CD4-positive, CD25-positive, alpha-beta regulatory T cell (primary cell): ENCODE measurements at places on chromosomes 6 and 20.

DNA sequence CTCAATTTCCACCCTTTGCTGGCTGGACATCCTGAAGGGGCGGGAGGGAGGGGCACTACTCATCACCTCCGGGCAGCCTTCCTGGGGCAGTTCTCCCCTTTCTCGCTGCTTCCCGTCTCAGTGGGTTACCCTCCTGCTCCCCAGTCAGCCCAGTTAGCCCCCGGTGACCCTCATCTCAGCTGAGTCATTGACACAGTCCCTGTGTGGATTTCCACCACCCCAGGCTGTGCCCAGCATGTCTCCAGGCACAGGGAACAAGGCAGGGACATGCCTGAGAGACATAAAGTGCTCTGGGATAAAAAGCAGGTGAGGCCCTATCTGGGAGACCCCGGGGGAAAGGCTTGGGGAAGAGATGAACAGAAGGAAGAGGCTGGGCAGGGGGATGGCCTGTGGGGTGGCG is 29.9 kb upstream of the HMGA1 start:
- DNase-seq = no peak

DNA sequence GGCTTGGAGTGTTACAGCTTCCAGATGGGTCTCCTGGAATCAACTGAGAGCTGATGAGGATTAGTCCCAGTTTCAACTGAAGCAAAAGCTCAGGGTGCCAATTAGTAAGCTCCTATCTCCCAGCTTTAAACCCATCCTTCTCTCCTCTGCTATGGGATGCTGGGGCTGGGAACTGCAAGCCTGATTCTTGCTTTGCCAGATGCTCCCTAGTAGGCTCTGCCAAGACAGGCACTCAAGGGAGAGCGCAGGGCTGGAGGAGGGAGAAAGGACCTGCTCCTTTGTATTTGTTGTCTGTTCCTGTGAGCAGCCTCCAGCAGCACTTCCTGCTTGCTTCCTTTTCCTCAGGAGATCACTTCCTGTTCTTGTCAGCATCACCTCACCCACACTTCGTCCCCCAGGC is 309.7 kb downstream of the KIF16B start:
- no peak for DNase-seq

- DNase-seq = no peak
These were observed 407.3 kb upstream of the FLRT3 start for GRCh38 chr20:14744723-14745122.

GRCh38 chr6:4977468-4977867 is 26.4 kb downstream of the RPP40 start:
- no peak for DNase-seq

DNA sequence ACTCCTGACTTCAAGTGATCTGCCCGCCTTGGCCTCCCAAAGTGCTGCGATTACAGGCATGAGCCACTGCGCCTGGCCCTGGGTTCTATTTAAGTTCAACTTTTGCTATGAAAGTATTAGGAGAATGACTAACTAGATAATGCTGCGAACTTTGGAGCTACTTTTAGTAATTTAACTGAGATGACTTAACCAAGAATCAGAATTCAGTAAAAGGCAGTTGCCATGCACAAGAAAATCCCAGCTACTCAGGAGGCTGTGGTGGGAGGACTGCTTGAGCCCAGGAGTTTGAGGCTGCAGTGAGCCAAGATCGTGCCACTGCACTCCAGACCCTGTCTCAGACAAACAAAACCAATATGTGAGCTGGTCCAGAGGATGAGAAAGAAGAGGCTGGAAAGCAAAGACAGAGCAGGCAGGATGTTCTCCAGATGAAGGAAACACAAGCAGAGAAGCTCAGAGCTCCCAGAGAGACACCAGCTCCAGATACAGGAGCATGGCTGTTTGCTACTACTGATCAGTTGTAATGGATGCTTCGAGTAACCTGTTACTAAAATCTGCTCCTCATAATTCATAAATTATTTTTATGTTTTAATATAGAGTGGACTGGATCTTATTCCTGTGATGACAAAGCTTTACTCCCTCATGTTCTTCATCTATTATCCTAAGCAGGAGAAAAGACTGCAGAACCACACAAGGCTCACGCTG is 23.9 kb downstream of the ZNF217 start:
- no peak for DNase-seq

- DNase-seq = no peak
These were observed 1.6 kb downstream of the CPNE5 start for GRCh38 chr6:36837686-36838085.

DNA sequence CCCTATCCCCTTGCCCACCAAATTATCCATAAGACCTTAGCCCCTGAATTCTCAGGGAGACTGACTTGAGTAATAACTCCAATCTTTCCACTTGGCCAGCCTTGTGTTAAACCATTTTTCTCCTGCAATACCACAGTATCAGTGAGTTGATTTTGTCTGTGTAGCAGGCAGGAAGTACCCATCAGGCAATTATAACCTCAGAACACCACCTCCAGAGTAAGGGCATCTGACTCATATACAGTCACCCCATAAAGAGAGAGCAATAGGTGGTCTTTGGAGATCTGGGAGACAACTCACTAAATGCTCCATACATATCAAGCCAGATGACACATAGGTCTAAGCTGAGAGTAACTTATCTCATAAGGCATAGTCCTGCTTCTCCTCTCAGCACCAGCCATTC is 83.7 kb downstream of the FILIP1 start:
- DNase-seq = no peak

DNA sequence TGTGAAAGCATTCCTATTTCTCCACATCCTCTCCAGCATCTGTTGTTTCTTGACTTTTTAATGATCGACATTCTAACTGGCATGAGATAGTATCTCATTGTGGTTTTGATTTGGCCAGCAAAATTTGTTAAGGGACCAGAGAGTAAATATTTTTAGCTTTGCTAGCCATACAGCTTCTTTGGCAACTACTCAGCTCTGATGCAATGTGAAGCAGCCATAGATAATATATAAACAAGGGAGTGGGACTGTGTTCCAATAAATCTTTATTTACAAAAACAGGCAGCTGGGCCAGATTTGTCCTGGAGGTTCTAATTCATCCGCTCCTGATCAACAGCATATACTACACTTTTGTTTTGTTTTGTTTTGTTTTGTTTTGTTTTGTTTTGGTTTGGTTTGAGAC is 202.9 kb downstream of the ZNF217 start:
- no peak for DNase-seq

DNA sequence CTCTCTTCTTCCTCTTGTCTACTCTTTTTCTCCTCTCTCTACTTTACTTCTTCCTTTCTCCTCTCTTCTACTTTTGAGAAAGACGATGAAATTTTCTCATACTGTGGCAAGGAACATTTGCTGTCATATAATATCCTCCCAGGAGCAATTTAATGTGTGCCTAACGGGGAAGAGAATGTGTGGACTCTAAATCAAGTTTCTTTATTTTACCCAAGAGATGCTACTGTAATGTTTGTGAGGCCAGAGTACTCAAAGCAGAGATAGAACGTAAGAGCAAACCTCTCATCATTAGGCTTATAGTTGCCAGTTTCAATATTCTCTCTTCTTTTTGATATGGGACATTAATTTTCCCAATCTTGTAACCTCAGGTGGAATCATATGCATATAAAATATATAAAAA is 801.4 kb downstream of the BCKDHB start:
- no peak for DNase-seq

GRCh38 chr20:17281478-17281877 is 54.6 kb downstream of the PCSK2 start:
- DNase-seq = peak; percentile 7

DNA sequence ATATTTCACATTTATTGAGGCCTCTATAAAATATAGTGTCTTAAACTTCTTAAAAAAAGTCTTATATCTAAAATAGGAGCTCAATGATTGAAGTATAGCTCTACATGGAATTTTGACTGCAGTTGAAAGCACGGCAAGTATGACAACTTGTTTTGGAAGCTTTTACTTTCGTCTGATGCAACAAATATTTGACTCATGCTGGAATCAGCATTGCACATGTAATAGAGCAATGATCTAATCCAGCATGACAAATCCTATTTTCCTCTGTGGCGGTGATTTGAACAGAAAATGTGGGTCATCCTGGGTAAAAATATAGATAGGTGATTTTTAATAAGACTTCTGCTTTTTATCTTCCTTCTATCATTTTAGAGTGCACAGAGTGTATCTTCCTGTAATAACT is 111.6 kb downstream of the TINAG start:
- DNase-seq = no peak

DNA sequence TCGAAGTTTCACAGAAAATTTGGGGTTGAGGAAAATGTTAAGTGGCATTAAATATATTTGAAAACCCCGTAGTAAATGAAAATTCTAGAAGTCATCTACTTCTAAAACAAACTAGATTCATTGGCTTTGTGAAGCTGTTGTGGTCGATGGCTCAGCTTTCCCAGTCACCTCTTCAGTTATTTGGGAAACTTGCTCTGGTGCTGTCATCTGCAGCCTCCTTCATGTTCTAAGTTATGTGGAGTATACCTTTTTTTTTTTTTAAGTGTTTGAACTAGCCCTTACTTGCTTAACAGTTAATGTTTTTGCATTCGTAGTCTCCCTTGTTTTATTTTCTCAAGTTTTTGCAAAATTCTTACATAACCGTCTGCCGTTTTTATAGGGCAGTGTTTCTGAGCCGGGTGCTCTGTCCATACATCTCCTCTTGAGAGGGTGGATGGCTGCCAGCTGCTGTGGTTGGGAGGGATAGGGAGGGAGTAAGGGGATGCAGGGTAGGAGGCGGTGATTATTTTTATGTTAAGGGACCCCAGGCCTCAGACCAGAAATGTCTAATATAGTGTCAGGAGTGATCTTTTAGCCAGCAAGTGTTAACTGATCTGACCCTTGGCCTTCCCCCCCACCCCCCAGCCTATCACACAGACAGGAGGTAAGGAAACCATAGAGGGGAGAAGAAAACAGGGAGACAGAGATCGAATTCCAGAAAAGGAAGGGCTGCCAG is 7.1 kb downstream of the RREB1 start:
- no peak for DNase-seq

GRCh38 chr6:111552241-111552744 is 53.4 kb downstream of the TRAF3IP2 start:
- no peak for DNase-seq

- DNase-seq = no peak
These were observed 25.2 kb downstream of the UCKL1 start for GRCh38 chr20:63930971-63931553.

GRCh38 chr6:117498159-117498558 is 15.7 kb downstream of the DCBLD1 start:
- no peak for DNase-seq

- DNase-seq = peak; percentile 42
These were observed 36.1 kb downstream of the FGD2 start for GRCh38 chr6:37041521-37041920.

DNA sequence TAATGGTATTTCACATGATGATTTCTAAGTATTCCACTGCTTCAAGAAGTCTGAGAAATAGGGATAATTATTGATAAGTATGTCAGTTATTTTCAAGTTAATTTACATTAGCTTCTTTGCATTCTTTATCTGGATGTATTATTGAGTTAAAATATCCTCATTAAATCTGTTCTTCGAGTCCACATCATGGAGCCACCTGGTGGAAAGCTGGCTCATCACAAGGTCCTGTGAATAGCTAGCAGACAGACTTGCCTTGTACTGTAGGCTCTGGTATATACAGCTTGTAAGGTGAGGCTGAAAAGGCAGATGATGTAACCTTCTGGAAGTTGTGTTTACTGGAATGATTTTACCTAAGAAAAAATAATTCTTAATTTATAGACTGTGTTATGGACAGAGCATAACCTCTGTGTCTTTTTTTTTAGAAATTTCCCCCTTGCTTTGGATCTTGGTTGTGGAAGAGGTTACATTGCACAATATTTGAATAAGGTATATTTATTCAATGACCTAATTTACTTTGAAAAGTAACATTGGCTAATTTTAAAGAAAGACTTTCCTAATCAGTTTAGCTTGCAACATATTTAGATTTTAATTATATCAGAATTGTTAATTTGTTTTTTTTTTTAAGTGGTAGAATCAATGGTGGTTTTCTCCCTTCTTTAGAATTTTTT is 3.5 kb downstream of the NDUFAF5 start:
- peak; percentile 31 for DNase-seq

GRCh38 chr20:31488115-31488514 is 13.0 kb downstream of the REM1 start:
- no peak for DNase-seq

DNA sequence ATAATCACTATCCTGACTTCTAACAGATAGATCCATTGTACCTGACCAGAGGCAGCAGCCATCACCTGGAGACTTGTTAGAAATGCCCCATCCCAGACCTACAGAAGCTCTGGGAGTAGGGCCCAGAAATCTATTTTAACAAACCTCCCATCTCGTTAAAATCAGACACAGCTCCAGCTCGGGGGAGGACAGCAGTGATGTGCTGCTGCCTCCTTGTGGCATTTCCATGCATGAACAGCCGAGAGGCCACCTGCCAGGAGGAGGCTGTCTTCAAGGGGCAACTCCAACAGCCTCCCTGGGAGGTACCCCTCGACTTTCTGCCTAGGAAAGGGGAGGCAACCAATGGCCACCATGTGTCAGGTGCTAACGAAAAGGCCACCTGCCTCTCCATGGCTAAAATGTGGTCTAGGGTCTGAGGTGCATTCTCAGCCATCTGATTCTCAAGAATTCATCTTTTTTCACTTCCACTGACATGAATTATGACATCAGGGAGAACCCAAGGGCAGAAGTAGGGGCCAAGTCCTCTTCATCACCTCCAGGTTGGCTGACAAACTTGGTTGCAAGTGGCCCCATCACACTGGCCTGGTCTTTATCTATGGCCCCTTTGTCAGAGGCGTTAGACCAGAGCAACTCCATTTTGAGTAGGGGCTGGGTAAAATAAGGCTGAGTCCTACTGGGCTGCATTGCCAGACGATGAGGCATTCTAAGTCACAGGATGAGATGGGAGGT is 12.2 kb upstream of the KCNK15 start:
- peak; percentile 60 for DNase-seq

GRCh38 chr20:60926831-60927230 is 325.2 kb upstream of the CDH4 start:
- no peak for DNase-seq

DNA sequence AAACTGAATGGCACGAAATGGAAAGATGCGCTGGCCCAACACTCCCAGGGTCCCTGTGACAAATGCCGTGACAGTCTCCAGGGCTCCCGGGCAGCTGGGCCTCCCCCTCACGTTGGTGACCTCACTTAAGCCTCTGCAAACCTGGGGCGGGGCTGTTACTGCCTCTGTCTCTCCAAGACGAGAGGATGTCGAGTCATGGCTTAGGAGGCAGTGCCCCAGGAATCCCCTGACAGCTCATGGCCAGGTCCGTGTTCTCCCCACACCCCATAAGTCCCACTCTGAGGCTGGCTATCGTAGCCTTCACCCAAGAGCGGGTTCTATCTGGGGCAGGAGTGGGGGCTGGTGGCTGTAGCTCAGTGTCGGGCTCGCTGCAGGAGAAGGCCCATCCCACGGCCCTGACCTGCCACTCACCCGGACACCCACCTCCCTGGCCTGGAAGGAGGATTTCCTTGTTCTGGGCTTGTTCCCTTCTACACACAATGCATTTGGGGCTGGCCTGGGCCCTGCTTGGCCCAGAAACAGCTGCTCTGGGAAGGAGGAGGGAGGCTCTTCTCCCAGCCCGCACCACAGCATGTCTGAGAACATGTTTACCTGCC is 5.6 kb upstream of the RPS21 start:
- DNase-seq = no peak

DNA sequence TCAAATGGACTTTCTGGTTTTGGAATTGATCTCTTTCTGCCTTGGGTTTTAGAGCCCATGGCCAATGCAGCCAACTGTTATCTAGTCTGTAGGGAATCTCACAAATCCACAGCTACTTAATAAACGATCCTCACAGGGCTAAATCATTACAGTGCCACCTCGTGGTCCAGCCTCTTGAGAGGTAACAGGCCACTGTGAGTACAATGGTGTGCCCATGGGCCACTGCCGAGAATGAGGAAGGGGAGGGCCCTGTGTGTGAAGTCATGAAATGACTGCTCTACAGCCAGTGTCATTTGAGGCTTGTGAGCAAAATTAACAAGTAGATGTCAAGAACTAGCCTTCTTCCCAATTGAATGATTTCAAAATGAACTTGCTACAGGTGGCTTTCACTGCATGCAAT is 54.3 kb upstream of the GMPR start:
- no peak for DNase-seq
